ENCODE measurements at places on chromosomes 11 and 22.

- no peak for DNase-seq
Measured at GRCh38 chr11:65997286-65997685, 4.7 kb downstream of the EIF1AD start.

- no peak for DNase-seq
Measured at GRCh38 chr11:48050304-48050703, 69.9 kb downstream of the PTPRJ start.

GRCh38 chr11:832529-833113, at the start of gene CD151:
Gene CD151, plus strand, starts transcription at chr11:832952. Its CDS starts 3,118 bp downstream, at chr11:836070.
- no peak for DNase-seq

GRCh38 chr11:1206391-1207271, 16.2 kb upstream of the MUC5B start:
- DNase-seq: no peak

DNA sequence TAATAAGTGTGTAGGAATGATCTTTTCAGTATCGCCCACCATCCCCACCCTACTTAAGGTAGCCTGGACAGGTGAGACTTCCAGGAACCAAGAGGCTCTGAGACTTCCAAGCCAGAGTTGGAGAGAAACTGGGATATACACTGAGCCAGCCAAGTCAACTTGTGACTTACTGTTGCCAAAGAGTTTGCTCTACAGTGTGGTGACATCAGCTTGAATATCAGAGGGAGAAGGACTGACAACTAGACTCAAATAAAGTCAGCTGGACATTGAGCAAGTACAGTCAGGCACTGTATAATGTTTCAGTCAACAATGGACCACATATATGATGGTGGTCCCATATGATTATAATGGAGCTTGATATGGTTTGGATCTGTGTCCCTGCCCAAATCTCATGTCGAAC, 1.2 kb upstream of the MMP10 start:
- DNase-seq: no peak

GRCh38 chr11:46210856-46211255, 66.6 kb upstream of the CREB3L1 start:
- no peak for DNase-seq

DNA sequence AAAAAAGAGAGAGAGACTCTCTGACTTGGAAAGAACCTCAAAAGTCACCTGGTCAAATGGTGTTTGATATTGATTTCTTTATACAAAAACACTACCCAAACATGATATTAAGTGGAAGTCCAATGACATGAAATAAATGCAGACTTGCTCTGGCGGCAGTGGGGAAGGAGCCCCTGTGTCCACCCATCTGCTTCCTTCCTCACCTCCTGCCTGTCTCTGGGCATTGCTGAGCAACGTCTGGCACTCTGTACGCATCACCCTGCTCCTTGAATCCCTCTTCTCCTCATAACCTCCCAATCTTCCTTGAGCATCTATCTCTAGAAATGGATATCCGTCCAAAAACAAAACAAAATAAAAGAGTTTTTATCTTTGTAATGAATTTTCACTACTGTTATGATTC, 39.9 kb upstream of the GRAMD1B start:
- DNase-seq: no peak

DNA sequence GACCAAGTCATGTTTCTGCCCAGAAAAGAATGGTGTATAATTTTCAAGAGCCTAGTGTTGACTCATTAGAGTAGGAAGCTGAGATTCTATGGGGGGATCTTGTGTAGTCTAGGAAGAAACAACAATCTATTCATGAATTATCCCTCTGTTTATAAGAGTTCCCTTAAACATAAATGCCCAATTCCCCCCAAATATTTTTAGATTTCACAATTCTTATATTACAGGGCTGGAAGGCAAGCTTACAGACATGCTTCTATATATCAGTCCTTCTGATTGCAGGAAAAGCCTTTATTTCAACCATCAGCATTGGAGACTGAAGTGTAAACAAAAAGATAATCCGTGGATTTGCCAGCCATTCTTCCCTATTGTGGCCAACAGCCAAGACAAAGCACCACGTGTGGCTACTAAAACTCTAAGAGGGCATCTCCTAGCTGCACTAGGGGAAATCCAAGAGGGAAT, 71.4 kb downstream of the NAT10 start:
- no peak for DNase-seq

- DNase-seq: no peak
Measured at GRCh38 chr11:99841885-99842284, 821.1 kb downstream of the CNTN5 start.

DNA sequence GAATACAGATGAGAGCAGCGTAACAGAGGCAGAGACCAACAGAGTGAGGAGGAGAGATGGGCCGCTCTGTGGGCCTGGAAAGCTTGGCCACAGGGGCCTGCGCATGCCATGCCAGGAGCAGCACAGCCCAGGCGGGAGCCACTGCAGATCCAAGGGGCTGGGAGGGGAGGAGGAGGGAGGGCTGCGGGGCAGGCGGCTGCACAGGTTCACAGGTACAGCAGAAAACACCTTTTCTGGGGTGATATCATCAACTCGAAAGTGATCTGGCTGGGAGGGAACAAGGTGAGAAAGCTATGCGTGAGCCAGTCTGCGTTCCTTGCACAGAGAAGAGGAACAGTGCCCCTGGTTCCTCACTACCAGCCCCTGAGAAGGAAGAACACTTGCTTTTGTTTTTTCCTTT, 14.8 kb downstream of the VPS37C start:
- DNase-seq: no peak

DNA sequence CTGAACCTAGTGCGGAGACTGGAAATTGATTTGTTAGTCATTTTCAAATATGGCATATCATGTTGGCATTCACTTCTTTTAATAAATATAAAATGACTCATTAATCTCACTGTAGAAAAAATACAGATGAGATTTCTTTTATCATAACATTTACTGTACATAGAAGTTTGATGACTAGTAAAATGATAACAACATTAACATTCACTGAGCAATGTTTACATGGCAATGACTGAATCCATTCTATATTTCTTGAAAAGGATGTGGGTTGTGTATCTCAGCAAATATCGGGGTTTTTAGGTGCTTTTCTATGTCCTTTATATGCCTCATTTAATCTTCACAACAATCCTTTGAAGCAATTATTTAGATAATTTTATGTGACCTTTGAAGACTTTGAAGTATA, 920.9 kb upstream of the FAT3 start:
- no peak for DNase-seq

GRCh38 chr11:18100926-18101656, 4.8 kb downstream of the SAAL1 start:
- no peak for DNase-seq

DNA sequence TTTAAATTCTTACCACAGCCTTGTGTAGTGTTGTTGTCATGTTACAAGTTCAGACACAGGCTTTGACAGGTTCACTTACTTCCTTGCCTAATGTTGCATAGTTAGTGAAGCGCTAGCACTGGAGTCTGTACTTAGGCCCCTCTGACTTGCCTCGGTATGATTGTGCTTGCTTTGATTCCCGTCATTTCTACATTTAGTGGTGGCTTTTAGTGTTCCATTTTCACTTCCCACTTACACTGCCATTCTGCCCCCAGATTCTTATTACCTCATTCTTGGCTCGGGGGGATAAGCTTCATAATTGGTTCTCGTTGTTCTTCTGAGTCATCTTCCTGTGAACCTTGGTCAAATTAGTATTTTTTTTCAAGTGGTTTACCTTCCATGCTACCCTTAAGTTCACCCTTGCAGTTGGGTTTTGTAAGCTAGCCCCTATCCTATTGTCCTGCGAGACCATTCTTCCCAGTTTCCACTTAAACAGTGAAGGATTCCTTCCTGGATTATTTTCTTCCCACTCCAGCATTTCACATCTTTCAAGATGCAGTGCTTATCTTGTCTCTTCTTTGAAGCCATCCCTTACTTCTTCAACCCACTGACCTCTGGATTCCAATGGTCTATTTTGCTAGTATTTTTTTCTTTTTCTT, 68.7 kb downstream of the DDX10 start:
- no peak for DNase-seq

GRCh38 chr22:35651085-35651484, 2.8 kb downstream of the APOL6 start:
- DNase-seq: no peak

DNA sequence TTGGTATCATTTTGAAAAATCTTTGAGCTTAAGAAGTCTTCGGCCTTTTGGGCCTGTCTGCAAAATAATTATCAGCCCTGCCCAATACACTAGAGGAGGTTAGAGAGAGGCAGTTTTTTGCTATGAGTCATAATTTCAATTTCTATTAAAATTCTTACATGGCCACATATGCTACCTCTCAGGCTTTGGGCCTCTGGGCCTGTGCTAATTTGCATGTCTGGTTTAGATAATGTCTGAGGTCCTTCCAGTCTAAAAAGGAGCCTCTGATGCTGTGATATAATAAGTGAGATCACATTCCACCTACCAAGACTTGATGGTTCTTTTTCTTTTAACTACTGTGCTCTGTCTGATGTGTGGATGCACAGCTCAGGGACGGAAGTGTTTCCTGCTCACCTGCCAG, 70.8 kb downstream of the KCNJ1 start:
- no peak for DNase-seq

DNA sequence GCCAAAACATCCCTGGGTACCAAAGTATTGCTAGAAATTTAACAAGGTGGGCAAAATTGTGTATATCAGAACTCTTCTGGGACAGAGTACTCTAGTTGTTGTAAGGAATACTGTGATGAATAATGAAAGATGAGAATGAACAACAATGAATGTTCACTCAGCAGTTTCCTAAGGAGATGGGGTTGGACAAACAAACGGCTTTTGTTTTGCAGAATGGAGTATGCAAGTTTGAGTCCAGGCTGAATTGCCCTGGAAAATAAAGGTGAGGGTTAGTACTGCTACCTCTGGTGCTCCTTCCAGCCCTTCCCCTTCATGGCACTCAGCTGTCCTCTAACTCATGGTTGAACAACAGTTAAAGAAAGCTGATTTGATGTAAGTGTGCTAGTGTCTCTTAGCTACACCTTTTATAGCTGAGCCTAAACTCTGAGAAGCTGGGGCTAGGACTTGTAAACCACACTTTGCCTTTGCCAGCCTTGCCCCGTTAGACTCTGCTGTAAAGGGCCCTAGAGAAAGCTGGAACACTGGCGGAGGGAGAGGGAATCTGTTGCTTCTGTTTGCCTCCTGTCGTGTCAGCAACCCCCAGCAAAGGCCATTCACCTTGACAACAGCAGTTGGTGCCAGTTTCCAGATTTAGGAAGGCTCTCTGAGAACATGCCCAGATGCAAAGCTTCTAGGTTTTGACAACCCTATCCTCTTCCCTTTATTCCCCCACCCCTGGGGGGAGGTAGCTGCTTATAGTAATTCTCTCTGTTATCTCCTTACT, 41.2 kb upstream of the POLD3 start:
- DNase-seq: no peak

GRCh38 chr11:34682825-34683224, 61.9 kb downstream of the EHF start:
- DNase-seq: no peak

- no peak for DNase-seq
Measured at GRCh38 chr11:113436672-113437252, 38.4 kb downstream of the DRD2 start.

DNA sequence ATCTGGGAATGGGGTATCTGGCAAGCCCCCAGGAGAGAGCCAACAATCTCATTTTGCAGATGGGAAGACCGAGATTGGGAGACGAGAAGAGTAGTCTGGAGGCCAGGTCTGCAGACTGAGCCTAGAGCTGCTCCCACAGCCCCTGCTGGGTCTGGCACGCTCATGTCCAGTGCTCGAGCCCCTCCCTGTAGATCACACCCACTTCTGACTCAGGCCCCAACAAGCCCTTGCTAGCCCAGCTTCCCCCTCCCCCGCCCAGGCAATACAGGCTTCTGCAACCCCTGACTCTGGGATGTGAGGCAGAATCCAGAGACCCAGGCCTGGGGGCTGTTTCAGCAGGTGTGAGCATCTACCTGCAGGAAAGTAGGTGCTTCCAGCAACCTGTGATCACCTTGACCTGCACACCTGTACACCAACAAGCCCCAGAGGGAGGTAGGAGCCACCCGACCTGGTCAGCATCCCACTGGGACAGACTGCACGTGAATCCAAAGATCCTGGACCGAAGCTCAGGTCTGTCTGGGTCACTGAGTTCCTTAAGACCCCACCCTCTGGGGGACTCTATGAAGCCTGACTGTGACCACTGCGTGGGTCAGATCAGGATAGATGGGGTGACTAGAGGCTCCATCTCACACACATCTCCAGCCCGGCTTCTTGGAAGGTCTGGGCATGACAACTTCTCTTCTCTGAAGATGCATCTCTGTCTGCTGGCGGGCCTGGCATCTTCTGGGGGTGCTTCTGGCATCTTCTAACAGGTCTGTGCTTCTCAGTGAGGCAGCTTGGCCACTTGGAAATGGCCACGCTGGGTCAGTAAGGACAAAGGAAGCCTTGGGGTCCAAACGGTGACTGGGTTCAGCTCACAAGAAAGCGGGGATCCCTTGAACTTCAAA, 29.3 kb downstream of the LINC01488 start:
- no peak for DNase-seq

GRCh38 chr11:64334764-64335735, 5.0 kb upstream of the CCDC88B start:
- no peak for DNase-seq

DNA sequence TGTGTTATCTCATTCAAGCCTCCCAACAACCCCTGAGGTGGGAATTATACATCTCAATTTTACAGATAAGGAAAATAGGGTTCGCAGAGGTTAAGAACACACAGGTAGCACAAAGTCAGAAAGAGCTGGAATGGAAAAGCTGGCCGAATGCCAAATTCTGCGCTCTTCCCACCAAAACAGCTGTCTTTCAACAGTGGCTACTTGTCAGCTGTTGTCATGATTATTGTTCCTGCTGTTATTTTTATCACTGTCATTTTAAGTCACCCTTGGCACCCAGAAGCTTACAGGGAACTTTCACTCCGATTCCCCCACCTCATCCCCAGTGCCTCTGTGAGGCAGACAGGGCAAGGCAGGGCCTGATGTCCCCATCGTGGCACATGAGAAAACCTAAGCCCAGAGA, 74.5 kb upstream of the CSNK2A3 start:
- DNase-seq: no peak

DNA sequence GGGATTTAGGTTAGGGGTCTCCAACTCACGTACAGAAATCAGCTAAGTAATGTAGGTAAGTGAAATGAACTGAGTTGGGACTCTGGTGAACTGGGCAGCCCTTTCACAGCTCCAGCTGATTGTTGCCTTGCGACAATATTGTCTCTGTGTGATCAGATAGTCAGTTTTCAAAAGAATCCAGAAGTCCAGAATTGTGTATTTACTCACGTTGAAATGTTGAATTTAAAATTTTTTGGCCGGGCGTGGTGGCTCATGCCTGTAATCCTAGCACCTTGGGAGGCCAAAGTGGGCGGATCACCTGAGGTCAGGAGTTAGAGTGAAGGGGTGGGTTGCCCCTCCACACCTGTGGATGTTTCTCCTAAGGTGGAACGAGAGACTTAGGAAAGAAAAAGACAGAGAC, 18.8 kb upstream of the WDR74 start:
- DNase-seq: no peak

DNA sequence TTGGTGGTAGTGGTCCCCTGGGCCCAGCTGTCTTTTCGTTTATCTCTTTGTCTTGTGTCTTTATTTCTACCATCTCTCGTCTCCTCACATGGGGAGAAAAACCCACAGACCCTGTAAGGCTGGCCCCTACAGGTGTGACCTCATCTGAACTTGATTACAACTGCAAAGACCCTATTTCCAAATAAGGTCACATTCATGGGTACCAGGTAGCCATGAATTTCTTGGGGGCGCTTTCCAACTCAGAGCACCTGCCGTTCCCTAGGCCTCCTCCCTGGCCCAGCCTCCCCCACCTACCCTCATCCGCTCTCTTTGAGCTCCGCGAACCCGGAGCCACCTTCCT, 14.0 kb upstream of the RRP7A start:
- no peak for DNase-seq

Data from left renal cortex interstitium (tissue), 4 donors.